ENCODE measurements at places on chromosomes 11 and 22. TPM values are rescaled to one million over a fixed set of nuclear protein-coding genes. Genes with fewer than 3 reads are reported as not detected.

OR5L2 gene
- polyA plus RNA-seq, result not detected

RASGRP2 gene
- polyA plus RNA-seq, result 0.68 TPM

GRCh38 chr11:133500435-133500834 is 31.9 kb downstream of the OPCML start:
- no peak for DNase-seq
- no peaks in the 10 kb centered on the region for H3K27me3 ChIP-seq
- no peaks in the 10 kb centered on the region for H3K36me3 ChIP-seq
- no peak overlapping the region for H3K27ac ChIP-seq

- no peaks in the 10 kb centered on the region for H3K27me3 ChIP-seq
- H3K27ac ChIP-seq, result peak overlapping the region; percentile 95
- no peaks in the 10 kb centered on the region for H3K36me3 ChIP-seq
- H3K4me1 ChIP-seq, result peaks cover 42% of the 10 kb centered on the region
These were observed 11.2 kb downstream of the TOM1 start for GRCh38 chr22:35310556-35311550.

DNA sequence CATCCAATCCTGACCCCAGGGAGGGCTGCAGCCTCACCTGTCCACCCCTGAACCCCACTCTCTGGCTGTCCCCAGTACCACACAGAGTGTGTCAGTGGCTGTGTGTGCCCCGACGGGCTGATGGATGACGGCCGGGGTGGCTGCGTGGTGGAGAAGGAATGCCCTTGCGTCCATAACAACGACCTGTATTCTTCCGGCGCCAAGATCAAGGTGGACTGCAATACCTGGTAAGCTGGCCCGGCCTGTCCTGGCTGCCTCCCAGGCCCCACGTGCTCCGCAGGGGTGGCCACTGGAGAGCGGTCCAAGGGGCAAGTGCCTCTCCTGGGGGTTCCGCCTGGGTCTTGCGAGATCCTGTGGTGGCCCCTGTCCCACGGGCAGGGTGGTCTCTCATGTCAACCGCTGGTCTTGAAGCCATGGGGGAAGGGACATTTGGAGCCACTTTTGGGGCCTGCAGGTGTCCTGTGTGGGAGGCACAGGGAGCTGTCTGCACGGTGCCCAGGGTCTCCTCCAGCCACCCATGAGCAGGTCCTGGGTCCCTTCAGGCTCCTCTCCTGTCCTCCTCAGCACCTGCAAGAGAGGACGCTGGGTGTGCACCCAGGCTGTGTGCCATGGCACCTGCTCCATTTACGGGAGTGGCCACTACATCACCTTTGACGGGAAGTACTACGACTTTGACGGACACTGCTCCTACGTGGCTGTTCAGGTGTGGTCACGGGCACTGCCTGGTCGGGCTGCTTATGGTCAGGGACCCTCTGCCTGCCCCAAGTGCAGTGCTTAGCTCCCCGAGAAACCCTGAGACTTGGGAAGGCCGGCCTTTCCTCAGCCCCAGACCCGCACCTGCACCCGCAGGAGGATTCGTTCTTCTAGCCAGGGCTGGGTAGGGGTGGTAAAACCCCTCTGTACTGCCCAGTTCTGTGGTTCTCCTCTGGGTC is 11.8 kb downstream of the MUC2 start:
- DNase-seq, result no peak
- no peaks in the 10 kb centered on the region for H3K36me3 ChIP-seq
- H3K4me1 ChIP-seq, result no peaks in the 10 kb centered on the region
- H3K27me3 ChIP-seq, result no peaks in the 10 kb centered on the region
- H3K4me3 ChIP-seq, result no peak overlapping the region

GRCh38 chr11:22681281-22681812 is 14.9 kb downstream of the GAS2 start:
- no peak overlapping the region for H3K27ac ChIP-seq
- H3K36me3 ChIP-seq, result no peaks in the 10 kb centered on the region
- no peaks in the 10 kb centered on the region for H3K4me1 ChIP-seq
- H3K4me3 ChIP-seq, result no peak overlapping the region
- H3K27me3 ChIP-seq, result no peaks in the 10 kb centered on the region

DNA sequence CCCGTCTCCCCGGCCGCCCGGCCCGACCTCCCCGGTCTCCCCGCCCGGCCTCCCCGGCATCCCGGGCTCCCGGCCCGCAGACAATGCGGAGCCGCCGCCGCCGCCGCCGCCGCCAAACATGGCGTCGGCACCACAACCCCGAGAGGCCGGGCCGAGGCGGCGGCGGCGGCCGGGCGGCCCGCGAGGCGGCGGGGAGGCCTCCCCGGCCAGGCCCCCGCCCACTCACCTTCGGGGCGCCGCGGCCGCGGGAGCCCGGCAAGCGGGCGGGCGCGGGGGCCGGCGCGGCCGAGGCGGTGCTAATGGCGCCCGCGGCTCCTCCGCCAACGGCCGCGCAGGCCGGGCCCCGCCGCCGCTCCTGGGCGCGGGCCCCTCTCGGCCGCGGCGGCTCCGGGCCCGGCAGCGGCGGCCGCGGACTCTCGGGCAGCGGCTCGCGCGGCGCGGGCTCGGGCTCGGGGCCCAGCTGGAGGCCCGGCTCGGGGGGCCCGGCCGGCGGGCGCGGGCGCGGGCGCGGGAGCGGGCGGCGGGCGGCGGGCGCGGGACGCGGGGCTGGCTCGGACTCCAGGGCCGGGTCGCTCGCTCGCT is 311 bp downstream of the BRD1 start:
- peak overlapping the region; percentile 93 for H3K27ac ChIP-seq
- H3K27me3 ChIP-seq, result no peaks in the 10 kb centered on the region
- H3K4me3 ChIP-seq, result peak overlapping the region; percentile 92
- peaks cover 14% of the 10 kb centered on the region for H3K4me1 ChIP-seq

DNA sequence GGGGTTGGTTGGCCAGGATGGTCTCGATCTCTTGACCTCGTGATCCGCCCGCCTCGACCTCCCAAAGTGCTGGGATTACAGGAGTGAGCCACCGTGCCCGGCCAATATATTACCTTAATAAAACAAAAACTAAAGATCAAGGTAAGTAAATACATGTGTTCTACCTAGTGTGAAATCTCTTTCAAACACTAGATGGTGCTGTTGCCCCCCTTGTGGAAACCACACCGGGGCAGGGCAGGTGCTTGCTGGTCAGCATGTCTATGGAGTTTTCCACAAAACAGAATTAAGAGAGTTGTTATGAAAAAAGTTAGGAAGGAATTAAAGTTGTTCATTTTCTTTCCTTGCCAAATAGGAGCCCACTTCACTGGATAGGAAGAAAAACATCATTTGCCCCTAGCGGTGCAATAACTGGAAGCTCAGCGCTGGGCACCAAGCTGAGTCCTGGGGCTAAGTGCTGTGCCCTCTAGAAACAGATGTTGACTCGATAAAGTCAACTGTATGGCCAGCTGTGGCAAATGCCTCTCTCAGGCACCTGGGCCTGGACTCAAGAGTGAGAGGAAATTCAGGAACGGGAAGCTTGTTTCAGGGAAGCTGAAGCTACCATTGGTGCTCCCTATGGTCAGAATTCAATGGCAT is 6.3 kb upstream of the KCNJ5 start:
- H3K36me3 ChIP-seq, result no peaks in the 10 kb centered on the region
- peak; percentile 69 for DNase-seq
- H3K4me1 ChIP-seq, result no peaks in the 10 kb centered on the region

DNA sequence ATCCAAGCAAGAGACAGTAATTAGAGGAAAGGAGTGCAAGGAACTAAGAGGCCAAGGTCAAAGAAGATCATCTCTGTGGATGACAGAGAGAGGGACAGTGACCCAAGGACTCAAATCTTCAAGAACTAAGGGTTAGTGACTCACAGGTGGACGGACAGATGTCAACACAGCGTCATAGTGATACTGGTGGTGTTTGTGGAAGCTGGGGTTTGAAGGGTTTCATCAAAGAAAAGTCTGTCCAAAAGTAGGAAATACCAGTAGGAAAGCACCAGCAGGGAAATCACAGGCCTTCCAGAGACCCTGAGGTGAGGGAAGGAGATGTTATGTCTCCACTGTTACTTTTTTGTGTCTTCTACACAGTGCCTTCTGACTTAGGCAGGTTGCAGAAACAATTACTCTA is 32.2 kb downstream of the IL10RA start:
- no peak overlapping the region for H3K4me3 ChIP-seq
- no peaks in the 10 kb centered on the region for H3K4me1 ChIP-seq
- peaks cover 4% of the 10 kb centered on the region for H3K27me3 ChIP-seq
- no peaks in the 10 kb centered on the region for H3K36me3 ChIP-seq
- no peak overlapping the region for H3K27ac ChIP-seq
